Activated CD4-positive, alpha-beta T cell treated with anti-CD3 and anti-CD28 coated beads for 4 hours (primary cell): ENCODE measurements at places on chromosomes 2 and 18.

DNA sequence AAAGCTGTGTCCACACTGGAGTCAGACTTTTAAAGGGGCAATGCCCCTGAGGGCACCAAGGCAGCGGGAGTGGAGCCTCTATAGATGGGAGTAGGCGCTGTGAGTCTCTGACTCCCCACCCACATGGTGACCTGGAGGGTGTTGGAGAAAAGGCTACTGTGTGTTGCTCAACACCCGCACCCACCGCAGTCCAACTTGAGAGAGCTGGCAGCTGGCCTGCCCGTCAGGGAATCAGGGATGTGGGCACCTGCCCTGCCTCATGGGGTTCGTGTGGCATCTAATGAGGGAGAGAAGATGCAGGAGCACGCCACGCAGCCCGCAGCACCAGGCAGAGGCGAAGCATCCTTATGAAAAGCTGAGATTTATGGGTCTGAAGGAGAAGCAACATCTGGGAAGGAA is 84.2 kb downstream of the KLHL29 start:
- DNase-seq = no peak

- no peak for DNase-seq
Measured at GRCh38 chr2:200662727-200663126, 76.9 kb downstream of the AOX1 start.

DNA sequence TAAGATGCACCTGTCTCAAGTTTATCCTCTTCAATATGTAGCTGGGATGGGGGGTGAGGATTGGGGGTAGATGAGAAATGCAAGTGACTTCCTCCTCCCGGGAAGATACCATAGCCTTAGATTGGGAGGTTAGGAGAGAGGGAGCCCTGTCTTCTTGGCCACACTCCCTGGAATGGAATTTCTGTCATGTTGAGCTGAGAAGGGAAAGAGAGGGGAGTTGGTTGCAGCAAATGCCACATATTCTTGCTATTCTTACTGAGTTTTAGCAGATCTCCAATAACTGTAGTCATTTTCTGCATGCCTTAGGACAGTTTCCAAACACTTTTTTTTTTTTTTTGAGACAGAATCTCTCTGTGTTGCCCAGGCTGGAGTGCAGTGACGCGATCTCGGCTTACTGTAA is 35.9 kb downstream of the TAF4B start:
- no peak for DNase-seq

- no peak for DNase-seq
Measured at GRCh38 chr2:113872201-113872600, 17.7 kb upstream of the ACTR3 start.
